ENCODE measurements at places on chromosomes 1 and 21.
A peak's percentile ranks its signal among the peaks of the same experiment; 100 is the strongest.

DNA sequence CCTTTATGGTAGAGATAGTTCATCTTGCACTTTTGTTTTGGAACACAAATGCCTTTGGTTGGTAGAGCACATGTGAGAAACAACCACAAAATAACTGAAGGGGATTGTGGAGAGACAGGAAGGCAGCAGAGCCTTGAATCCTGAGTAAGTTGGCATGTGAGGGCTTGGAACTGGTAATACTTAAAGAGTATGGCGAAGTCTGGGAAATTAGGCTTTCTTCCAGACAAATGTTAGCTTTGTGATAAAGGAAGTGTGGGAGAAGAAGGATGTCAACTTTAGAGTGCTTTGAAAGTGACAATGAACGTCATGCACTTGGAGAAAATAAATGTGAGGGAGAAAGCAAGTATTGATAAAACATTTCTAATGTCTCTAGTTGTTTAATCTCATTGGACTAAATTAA, 476.3 kb upstream of the ZRANB2 start:
- no peak for DNase-seq

- DNase-seq, result peak; percentile 87
Measured at GRCh38 chr1:176754676-176755075, 291.7 kb downstream of the PAPPA2 start.

GRCh38 chr1:245469006-245469405, 314.2 kb downstream of the KIF26B start:
- DNase-seq, result no peak

- no peak for DNase-seq
Measured at GRCh38 chr1:228394571-228395394, 11.9 kb downstream of the TRIM11 start.

GRCh38 chr1:212477680-212478466, 45.2 kb downstream of the NENF start:
- DNase-seq, result no peak

GRCh38 chr1:244388961-244389360, 62.7 kb downstream of the ADSS2 start:
- no peak for DNase-seq

GRCh38 chr21:34791776-34792503, 123.1 kb downstream of the CLIC6 start:
- DNase-seq, result no peak

GRCh38 chr1:201418461-201418860, 3.1 kb downstream of the TNNI1 start:
- DNase-seq, result peak; percentile 52

- no peak for DNase-seq
Measured at GRCh38 chr1:206836111-206836510, 29.3 kb upstream of the IL20 start.

DNA sequence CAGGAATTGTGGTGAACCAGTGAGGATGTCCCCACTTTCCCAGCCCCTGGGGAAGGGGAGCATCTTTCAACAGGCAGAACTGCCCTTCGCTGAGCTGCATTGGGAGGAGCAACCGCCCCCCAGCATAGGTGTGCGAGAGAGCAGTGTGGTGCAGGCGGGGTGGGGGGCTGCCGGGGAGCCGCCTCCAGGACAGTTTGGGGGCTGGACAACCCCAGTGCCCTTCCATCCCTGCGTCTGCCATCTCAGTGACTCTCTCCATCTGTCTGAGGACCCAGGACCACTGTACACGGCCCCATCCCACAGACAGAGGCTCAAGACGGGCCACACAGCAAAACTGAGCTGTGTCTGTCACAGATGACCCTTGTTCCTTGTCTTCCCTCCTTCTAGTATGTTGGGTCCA, 14.2 kb downstream of the PODN start:
- no peak for DNase-seq

GRCh38 chr1:77539519-77540142, 142.8 kb downstream of the ZZZ3 start:
- DNase-seq, result no peak

DNA sequence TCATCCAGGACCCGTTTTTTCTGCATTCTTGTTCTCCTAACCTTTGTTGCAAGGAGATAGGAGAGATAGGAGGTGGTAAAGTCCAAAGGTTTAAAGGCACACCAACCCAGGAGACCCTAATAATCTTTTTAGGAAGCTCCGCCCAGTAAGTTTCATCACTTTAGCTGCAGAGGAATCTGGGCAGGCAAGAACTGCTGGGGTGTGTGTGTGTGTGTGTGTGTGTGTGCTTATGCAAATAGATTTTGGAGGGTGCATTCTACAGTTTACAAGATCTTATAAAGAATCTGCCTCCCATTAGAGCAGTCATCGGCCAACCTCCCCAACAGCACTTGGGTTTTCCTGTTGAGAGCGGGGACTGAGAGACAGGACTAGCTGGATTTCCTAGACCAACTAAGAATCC, 3.9 kb upstream of the IL10 start:
- no peak for DNase-seq

DNA sequence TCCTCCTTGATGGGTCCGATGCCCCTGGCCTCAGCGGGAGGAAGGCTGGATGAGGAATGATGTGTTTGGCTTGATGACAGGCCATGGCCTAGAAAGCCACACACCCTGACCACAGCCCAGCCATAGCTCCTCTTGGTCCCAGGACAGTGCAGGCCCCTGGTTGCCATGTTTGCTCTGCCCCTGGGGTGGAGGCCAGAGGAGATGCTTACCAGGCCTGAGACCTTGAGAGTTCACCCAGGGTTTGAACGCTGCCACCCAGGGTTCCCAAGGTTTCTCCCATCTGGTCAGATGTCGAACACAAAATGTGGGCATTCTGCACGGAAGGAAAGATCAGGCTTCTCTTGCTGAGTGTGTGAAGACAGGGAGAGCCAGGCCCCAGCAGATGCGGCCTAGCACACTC, 2.6 kb downstream of the C1orf226 start:
- no peak for DNase-seq

DNA sequence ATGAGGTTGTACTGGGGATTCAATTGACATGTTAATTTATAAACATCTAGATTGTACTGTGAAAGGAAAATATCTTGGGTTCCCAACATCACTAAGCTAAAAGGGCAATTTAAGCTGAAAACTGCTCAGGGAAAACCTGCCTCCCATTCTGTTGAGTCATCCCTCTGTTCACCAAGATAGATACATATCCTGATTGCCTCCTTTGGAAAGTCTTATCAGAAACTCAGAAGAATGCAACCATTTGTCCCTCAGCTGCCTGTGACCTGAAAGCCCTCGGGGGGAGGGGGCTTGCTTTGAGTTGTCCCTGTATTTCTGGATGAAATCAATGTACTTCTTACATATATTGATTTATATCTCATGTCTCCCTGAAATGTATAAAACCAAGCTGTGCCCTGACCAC, 187.0 kb upstream of the ETV3 start:
- DNase-seq, result no peak

GRCh38 chr21:29152916-29153315, 22.5 kb downstream of the MAP3K7CL start:
- DNase-seq, result no peak

Data from cerebellar cortex (tissue), 1 donor.